ENCODE measurements at places on chromosomes 13 and 19.

- DNase-seq = no peak
Measured at GRCh38 chr13:66574606-66575005, 655.5 kb downstream of the PCDH9 start.

DNA sequence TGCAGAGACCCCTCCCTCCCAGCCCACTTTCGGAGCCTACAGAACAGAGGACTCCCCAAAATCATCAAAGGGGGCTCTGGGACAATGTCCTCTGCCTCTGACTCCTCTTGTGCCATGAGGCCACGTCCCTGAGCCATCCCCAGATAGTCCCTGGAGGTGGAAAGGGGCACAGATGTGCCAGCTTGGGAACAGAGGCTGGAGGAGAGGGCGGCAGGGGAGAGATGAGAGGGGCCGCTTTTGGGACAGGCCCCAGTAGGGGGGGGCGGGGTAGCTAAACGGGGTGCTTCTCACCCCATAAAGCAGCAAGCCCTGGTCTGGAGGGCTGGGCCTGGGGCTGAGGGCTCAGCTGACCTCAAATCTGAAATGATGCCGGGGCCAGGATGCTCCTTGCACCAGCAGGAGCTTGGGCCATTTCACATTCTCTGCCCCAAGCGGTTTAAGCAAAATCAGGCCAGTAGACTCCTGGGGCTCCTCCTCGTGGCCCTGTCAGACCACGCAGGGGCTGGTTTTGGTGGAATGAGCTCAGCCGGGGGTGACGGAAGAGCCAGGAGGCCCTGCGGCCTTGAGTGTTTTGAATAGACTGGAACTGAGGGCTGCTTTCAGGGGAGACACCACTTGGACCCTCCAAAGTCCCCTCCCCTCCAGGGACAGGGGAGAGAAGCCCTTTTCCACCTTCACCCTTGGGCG, 27.1 kb downstream of the ONECUT3 start:
- DNase-seq = no peak

GRCh38 chr19:50796634-50797428, 6.6 kb downstream of the ACP4 start:
- DNase-seq = no peak

DNA sequence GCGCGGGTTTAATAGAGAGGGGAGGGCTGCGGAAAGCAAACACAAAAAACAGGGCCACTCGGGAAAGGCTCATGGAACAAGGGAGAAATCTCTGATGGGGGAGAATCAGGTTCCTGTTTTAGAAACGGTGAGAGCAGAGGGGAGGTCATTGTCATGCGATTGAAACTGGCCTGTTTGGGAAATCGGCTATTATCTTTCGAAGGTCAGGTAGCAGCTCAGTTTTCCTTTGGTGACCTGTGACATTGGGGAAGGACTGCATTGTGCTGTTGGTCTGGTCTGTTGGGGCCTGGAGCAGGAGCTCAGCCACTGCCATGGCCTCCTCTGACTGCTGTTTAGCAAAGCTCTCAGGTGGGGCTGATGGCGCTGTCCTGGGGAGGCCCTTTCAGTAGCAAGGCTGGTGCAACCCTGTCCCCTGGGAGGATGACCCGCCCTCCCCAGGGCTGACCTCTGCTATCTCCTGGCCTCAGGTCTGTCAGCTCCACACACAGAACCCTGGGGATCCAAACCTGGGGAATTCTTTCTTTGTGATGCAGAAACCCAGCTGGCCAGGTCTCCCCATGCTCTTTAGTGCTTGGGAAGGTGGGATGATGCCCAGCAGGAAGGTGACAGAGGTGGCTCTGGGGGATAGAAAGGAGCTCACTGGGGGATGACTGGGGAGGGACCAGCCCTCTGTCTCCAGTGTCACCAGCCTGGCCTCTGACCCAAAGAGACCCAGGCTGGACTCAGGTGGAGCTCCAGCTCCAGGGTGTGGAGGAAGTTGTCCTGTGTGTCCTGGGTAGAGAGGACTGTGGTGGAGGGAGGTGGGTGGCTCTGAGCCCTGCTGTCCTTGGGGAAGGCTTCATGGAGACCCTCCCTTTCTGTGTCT, 21.2 kb upstream of the CD177 start:
- no peak for DNase-seq

DNA sequence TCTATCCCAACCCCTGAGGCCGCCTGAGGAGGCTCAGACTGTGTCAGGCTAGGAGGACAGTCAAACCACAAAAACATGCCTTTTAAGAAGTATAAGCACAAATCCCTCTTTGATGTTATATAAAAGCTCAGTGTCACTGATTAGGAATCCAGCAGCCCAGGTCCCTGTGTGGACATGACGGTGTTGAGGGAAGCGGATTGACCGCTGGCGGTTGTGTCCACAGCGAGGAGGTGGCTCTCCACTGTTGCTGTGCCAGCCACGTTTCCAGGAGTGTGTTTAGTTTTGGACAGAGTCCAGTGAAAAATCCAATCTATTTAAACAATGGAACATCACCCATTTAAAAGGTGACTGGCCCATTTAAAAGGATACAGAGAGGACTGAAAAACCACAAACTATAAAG, 7.5 kb upstream of the GJA3 start:
- no peak for DNase-seq

GRCh38 chr19:18473706-18474087, 35.8 kb upstream of the ISYNA1 start:
- no peak for DNase-seq

DNA sequence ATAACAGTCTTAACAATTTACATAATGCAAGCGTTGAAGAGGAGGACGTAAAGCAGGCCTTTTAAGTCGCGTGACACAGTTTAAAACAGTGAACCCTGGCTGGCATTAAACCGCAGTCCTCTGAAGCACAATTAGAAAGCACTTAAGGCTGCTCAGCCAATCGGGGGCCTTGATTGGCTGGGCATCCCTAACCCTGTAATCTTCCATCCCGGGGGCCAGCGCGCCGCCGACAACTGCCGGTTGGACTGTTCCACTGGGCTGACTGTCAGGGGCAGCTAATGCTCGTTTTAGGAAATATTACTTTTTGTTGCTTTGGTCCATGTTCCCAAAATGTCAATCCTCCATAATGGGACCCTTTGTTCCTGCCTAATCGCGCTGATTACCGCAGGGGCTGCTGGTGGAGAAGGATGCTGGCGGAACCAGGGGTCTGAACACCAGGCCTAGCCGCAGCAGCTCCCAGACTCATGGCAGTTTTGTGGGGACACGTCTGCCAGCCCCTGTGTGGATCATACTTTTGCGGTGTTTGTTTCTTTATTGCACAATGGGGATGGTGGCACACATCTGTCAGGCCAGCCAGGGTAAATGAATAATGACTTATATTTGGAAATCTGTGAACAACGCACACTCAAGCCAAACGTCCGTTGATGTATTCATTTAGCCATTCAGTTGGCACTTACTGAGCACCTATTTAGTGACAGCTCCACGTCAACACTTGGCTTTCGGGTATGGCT, 127.1 kb upstream of the SPACA7 start:
- no peak for DNase-seq

- no peak for DNase-seq
Measured at GRCh38 chr13:43924549-43925245, 45.0 kb downstream of the LACC1 start.

DNA sequence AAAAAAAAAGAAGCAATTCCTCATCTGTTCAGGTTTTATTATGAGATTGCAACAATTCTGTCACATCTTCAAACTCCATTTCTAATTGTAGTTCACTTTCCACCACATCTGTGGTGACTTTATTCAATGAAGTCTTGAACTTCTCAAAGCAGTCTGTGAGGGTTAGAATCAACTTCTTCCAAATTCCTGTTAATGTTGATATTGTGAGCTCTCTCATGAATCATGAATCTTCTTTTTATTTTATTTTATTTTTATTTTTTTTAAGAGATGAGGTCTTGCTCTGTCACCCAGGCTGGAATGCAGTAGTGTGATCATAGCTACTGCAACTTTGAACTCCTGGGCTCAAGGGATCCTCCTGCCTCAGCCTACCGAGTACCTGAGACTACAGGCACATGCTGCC, 19.6 kb downstream of the ARHGAP35 start:
- no peak for DNase-seq

DNA sequence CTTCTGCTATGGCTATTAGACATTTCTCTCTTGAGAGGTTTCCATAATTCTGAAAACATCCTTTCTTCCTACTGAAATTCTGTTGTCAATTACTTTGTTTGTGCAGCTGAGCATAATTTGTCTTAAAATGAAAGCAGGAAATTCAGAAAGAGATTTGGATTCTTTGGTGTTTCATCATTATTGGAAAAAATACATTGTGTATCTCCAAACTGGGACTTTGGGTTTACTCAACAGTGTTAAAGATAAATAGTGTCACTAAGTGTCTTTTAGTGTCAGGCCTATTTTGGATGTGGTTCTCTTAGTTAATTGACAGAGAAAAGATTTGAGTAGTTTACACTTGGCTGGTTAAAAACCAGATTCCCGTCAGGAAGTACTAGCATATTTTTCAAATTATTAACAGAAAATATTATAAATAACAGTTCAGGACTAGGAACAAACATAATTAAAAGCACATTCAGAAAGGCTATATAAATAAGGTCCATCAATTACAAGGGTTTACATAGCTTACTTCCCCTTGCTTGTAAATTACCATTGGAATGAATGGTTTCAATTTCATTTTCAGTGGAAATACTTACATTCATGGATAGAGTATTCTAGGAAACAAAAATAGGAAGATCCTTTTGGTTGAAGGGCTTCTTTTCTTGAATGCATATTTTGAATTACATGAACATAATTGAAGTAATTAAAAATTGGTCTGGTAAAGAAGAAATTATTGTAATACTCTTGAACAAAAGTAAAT, 483.1 kb downstream of the GPC6 start:
- DNase-seq = no peak

DNA sequence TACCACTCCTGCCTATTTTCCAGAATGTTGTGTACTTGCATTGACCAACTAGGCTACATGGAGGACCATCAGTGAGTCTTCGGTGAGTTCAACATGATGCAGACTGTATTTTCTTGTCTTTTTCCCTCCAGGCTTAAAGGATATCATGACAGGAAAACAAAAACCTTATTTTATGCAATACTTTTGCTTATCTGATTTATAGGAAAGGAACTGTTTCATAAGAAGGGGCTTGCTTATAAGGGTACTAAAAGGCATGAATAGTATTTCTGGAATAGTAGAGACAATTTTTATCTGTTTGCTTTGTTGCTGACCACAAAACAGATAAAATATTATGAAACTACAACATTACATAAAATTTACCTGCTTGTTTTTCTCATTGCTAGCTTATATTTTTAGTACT, 374.7 kb downstream of the KLF5 start:
- DNase-seq = no peak

DNA sequence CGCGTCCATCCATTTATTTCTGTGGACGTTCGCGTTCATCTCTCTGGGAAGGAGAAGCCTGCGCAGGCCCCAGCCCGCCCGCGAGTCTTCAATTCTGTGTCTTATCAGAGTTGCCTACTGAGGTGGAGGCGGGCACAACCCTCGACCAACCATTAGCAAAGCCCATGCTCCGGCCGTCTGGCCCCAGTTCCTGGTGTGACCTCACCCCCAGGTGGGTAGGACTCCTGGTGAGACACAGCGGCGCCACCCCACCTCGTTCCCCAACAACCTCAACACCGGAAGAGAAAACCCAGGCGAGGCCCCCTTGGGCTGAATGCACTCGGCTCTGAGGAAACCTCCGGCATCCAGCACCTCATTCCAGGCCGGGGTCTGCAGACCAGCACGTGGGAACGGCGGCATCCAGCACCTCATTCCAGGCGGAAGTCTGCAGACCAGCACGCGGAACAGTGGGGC, 14.7 kb downstream of the ZNF787 start:
- no peak for DNase-seq

DNA sequence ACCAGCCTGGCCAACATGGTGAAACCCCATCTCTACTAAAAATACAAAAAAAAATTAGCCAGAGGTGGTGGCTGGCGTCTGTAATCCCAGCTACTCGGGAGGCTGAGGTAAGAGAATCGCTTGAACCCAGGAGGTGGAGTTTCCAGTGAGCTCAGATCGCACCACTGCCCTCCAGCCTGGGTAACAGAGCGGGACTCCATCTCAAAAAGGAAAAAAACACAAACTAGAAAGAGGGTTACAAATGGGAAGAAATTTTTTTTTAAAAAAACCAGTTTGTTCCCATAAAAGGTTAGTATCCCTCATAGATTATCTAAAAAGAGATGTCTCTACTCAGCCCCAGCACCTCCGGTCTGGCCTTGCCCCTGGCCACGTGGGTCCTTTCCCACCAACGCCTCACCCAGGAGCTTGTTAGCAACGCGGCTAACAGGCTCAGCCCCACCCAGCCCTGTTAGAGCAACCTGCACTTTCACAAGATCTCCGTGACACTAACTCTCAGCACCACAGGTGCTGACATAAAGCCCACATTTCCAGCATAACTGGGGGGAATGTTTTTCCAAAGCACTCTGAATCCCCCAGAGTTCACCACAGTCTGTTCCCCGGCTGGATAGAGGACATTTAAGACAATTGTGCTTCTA, 4.3 kb downstream of the DMKN start:
- DNase-seq = no peak

DNA sequence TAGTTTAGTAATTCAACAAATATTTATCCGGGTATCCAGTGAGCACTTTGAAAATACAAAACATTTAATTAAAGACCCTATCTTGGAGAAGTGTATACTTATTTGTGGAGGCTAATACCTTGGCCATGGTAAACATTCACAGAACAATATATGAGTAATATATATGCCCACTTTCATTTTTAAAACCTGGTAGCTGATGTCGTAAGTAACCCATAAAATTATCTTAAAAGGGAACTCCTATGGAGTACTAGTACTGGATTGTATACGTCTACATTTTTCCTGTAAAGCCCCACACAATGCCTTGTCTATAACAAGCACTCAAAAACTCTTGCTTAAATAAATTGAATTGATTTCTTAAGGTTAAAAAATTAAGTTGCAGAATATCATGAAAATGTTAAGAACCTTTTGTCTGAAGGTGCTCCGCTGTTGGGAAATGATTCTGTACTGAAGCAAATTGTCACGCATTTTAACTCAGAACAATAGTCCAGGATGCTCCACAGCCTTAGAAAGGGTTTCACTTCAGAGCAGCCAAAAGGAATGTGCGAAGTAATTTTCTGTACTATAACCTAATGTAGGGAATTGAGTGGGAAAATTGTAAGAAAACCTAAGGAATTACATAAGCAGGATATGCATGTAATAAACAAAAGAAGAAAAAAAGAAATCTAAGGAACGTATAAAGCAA, 58.9 kb upstream of the C1QTNF9 start:
- no peak for DNase-seq

GRCh38 chr13:110546926-110547325, 14.6 kb downstream of the RAB20 start:
- no peak for DNase-seq

GRCh38 chr13:36887758-36888521, 32.1 kb downstream of the SMAD9 start:
- no peak for DNase-seq
